ENCODE measurements at places on chromosomes 7 and 10.

GRCh38 chr7:16233517-16233916, 187.8 kb downstream of the CRPPA start:
- DNase-seq: no peak

DNA sequence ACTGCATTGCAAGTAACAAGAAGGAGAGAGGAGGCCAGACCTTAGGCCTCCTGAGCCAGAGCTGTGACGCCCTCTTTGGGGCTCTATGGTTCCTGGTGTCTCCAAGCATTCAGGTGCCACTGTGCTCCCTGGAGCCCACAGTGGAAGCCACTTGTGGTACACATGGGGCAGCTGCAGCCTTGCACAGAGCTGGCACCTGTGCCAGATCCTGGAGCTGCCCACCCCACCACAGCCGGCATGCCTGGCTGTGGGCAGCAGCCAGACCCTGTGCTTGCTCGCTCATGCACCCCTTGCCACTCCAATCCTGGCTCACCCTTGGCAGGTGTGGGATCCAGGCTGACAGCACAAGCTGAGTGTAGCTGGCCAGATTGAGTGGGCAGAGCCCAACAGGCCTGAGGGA, 173.8 kb upstream of the SMIM30 start:
- DNase-seq: no peak

DNA sequence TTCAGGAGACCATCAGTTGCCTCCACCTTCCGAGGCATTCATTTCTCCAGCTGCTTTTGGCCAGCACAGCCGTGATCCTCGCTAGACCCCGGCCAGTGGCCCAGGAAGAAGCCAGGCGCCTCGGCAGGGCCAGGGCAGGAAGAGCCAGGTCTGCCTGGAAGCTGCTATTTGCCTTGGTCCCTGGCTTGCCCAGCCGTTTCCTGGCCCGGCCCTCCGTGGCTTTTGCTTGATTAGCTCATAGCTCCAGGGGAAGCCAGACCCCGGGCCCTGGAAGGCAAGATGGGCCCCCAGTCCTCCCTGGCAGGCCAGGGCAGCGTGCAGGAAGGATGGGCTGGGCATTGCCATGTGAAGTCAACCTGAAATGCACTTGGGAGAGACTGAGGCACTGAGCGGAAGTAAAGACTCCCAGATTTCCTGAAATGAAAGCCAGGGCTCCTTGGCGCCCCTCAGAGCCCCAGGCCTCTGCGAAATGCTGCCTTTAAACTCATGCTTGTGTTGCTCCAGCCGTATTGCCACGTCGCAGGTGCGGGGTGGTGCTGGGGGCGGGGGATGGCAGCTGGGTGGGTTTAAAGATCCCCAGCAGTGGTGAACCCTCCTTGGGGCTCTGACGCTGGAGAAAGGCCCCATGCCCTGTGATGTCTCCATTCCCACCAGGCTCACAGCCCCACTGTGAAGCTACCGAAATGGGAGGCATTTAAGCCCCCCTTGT, 160.6 kb downstream of the GRK5 start:
- DNase-seq: no peak

- no peak for DNase-seq
Observed at GRCh38 chr7:109009636-109010035, 440.0 kb downstream of the DNAJB9 start.

DNA sequence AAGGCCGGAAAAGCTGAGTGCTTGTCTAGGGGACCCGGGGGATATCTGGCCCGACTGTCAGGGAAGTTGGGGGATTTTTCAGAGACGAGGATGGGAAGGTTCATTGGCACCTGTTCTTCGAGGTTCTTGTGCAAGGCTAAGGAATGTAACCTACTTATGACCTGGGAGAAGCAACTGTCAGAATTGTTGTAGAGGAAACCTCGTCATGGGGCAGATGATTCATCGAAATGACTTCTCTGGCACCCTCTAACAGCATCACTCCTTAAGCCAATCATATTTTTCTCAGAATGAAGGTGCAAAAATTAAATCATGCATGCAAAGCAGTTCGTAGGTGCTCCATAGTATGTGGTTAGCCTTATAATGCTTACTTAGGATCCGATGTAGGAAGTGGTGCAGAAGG, 58.6 kb downstream of the PLXDC2 start:
- DNase-seq: no peak
